ENCODE measurements at places on chromosomes 2 and 18. TPM values are rescaled to one million over a fixed set of nuclear protein-coding genes. Genes with fewer than 3 reads are reported as not detected.

MC5R gene
- total RNA-seq = not detected

PKP4 gene
- 42.4 TPM for total RNA-seq

SP5 gene
- total RNA-seq = 0.26 TPM

RAMP1 gene
- 21.8 TPM for total RNA-seq
